NCI-H187 (cell line): ENCODE measurements at places on chromosomes 3 and 15.

DNA sequence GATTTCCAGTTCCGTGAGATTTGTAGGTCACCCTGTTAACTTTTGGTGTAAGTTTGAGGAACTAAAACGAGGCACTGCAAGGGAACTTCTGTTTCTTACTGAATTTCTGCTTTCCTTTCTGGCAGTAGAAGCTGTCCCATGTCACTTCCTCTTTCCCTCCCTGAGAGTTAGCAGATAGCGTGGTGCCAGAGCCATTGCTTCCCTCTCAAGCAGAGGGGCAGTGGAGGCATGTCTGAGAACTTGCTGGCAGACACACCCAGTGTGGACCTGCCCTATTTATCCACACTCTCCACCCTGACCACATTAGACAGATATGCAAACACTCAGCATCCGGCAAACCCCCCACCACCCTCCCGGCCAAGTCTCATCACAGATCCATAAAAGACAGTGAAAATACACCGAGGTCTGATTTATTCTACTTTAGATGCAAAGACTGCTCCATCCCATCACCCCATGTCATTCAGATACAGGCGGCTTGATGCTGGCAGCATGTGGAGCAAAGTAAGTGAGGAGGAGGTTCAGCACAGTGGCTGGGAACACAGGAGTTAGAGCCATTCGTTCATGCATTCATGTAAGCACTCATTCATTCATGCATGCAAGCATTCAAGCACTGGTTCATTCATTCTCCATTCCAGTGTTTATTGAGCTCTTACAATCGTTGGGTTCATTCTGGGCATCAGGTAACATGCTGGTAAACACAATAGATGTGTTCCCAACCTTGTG lies 324.7 kb downstream of the SHQ1 start:
- no peak for DNase-seq

DNA sequence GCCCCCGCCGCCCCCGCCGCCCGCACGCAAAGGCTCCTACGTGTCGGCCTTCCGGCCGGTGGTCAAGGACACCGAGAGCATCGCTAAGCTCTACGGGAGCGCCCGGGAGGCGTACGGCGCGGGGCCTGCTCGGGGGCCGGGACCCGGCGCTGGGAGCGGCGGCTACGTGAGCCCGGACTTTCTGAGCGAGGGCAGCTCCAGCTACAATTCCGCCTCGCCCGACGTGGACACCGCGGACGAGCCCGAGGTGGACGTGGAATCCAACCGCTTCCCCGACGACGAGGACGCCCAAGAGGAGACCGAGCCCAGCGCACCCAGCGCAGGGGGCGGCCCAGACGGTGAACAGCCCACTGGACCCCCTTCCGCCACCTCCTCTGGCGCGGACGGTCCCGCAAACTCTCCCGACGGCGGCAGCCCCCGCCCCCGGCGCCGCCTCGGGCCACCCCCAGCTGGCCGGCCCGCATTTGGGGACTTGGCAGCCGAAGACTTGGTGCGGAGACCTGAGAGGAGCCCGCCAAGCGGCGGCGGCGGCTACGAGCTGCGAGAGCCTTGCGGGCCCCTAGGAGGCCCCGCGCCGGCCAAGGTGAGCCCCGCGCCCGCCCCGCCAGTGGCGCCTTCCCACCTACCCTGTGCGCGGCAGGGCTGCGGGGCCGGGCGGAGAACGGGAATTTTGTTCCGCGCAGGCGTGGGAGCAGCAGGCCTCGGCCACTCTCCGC lies 2.4 kb downstream of the SKOR1 start:
- no peak for DNase-seq

DNA sequence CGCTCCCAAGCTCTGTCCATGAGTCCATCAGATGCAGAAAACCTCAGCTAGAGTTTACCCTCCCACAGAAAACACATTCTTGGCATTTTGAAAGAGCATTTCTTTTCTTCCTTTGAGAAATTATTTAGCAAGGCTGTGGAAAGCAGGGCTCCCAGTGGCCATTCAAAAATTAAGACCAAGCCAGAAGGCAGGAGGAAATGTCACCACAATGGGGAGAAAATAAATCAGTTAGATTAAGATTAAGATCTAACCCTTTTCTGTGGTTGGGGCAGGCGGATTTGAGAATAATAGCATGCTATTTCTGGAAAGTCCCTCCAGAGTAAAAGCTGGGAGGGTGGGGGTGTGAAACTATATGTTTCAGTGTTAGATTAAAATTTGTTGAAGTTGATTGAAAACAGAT lies 20.2 kb downstream of the LRIG1 start:
- DNase-seq, result no peak

- DNase-seq, result no peak
Observed at GRCh38 chr15:63221346-63221745, 31.9 kb downstream of the RAB8B start.

DNA sequence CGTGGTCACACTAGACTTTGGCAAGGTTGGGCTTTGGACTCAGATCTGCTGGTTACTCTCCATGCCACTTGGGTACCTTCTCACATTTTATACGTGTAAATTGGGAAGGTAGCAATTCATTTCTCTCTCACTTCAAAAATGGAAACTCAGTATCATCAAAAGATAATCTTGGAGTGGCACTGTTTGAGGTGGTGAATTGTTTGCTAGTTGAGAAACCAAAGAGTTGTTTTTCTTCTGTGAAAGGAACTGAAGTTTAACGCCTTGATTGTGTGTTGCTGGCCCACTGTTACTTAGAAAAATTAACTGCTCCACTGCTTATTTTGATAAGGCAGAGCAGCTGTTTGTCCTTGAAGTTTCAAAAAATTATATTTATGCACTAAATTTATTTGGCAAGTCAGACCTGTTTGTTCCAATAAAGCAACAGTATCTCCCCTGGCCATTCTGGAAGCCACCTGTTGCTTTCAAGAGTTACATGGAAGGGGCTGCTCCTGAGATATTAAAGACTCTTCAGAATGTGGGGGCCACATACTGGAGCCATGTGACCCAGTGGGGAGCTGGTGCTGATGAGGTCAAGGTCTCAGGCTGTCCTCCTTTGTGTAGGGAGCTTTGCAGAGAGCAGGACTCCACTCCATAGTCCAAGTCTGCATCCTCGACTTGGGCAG lies 16.2 kb downstream of the PLCL2 start:
- DNase-seq, result no peak

GRCh38 chr15:63638839-63639238 lies 41.7 kb downstream of the FBXL22 start:
- no peak for DNase-seq

GRCh38 chr3:194061421-194062030 lies 74.4 kb upstream of the HES1 start:
- no peak for DNase-seq

GRCh38 chr15:77862651-77863104 lies 214.8 kb downstream of the TBC1D2B start:
- DNase-seq, result no peak

DNA sequence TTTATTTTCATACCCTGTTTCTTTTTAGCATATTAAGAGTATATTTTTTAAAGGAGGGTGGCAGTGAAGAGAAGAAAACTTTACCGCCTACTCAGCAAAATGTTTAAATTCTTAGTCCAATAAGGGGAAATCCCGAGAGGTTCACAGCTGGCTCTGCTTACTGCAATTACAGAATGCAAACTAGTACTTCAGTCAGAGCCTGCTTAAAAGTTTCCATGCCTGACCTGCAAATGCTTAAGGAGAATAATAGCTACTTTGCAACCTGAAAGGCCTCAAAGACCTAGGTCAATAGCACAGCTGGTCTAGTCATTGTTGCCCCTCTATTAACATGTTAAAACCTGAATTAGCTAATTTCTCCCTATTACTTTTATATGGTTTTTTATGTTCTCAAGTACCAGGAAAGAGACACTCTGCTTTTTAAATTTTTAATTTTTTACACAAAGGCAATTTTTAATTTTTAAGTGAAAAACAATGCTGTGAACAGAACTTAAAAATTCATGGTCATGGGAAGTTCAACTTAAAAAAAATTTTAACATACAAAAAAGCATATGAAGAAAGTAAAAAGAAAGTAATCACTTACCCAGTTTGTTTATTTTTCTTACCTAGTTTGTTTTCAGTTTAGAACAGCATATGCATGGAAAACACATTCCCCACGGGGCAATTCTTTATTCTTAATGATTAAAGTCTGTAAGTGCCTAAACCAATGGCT lies 79.2 kb downstream of the P3H2 start:
- no peak for DNase-seq

DNA sequence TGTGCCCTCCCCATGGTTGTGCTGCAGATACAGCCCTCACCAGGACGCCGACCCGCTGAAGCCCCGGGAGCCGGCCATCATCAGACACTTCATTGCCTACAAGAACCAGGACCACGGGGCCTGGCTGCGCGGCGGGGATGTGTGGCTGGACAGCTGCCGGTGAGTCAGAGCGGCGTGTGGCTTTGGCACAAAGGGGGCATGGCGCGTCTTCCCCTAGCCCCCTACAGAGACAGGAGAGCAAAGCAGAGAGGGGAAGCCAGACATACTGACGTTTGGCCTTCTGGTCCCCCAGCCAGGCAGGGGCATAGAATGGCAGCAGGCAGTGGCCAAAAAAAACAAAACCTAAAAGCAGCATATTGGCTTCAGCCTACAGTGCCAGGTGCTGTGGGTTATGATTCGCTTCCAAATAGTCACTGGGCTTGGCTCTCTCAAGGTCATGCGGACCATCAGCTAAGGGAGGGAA lies 64.0 kb downstream of the MESD start:
- DNase-seq, result no peak

DNA sequence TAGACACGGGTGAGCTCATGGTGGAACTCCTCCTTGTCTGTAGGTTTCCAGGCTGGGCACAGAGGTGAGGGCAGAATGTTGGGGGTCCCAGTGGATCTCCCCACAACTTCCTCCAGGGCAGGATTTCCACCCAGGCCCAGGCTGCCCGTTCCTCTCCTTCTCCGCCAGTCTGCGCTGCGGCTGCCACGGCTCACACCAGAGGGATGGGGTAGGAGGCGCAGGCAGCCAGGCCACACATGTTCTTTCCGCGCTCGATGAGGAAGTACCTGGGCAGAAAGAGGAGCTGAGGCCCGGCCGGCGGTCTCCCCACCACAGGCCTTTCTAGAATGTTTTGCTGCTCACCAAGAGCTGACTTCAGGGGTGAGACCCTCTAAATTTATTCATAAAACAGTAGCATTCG lies 22.9 kb downstream of the CTSH start:
- no peak for DNase-seq
